ENCODE measurements at places on chromosomes 3 and 15.

GRCh38 chr15:31501536-31502157 is 175.0 kb downstream of the KLF13 start:
- DNase-seq = no peak

GRCh38 chr3:18989237-18989795 is 159.0 kb upstream of the KCNH8 start:
- no peak for DNase-seq

GRCh38 chr3:60659098-60659497 is 592.2 kb downstream of the FHIT start:
- no peak for DNase-seq

DNA sequence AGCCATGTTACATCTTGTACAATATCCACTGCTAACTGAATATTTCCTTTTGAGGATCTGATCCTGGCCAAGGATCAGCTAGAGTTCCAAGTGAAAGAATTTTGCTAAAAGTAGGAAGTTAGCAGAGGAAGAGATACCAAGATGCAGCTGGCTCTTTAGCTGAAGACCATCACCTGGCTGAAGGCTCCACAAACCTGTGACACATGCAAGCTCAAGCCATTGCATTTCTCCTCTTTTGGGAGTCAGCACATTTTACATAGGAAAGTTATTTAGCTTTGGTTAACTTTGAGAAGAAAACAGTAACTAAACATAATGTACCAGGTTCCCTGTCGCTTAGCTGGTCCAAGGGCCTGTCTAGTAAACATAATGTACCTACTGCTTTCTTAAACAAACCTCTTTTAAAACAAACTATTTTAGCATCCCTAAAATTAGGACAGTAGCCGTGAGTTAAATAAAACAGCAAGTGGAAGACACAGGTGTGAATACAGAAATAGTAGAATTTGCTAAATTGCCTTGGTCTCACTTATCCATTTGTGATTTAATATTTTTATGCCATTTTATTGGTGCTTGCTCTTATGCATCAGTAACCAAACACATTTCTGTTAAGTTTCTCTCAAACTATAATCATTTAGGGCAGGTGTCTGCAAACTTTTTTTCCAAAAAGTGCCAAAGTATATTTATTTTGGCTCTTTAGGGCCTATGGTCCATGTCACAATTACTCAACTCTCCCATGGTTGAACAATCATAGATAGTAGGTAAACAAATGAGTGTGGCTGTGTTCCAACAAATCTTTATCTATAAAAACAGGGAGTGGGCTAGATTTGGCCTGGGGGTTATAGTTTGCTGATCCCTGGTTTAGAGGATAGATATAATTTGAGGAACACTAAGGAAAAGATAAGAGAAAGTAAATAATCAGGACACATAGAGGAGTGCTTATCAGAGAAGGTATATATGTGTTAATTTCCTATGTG is 11.2 kb downstream of the GCSAM start:
- no peak for DNase-seq

DNA sequence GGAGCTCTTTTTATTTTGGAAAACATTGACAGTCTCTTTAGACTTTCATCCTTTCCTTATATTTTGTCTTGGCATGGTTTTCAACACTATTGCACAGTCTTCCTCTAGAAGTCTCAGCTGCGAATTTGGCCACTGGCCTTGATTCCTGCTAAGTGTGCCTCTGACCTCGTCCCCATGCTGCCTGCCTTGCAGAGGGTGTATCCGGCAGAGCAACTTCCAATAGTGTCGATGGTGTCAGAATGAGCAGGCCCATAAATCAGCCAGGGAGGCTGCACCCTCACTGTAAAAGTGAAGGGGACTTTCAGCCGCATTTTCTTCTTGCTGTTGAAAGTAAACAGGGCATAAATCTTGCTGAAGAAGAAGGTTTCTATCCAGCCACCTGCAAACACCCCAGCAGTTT is 336.7 kb upstream of the TRIM42 start:
- peak; percentile 26 for DNase-seq

DNA sequence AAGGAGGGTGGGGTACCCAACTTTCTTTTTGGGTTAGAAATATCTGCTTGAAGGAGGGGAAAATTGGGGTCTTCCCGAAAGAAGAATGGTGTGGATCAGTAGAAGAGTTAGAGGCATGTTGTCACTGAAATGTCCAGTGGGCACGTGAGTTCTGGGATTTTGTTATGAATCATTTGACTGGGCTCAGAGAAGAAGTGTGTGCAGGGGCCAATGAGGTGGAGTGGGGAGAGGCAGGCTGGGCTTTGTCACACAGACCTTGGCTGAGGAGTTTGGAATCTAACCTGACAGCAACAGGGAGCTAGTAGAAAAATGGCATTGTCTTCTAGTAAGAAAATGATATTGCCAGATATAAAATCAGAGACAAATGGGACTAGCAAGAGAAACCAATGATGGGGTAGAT is 436.8 kb downstream of the MFSD1 start:
- DNase-seq = no peak

GRCh38 chr3:67947808-67948508 is 293.5 kb upstream of the SUCLG2 start:
- DNase-seq = peak; percentile 5

- DNase-seq = peak; percentile 66
Observed at GRCh38 chr3:195895078-195895860, 13.1 kb downstream of the TNK2 start.

- DNase-seq = no peak
Observed at GRCh38 chr3:151843275-151843674, 29.4 kb downstream of the AADAC start.

DNA sequence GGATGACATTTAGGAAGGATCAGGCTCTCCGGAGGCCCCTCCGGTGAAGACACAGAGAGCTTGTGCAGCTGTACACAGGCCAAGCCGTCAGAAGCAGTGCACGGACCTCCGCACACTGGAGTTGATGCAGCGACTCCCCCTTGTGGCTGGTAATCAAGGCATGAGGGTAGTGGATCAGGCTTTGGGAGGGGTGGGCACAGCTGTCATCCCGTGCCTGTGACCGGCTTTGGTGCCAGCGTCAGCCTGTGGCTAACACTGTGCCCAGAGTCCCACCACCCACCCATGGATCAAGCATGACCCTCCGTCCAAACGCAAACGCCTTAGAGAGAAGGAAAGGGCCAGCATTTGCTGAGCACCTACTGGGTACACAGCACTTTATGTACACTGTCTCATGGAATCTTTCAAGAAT is 8.2 kb upstream of the GRIP2 start:
- DNase-seq = peak; percentile 82

DNA sequence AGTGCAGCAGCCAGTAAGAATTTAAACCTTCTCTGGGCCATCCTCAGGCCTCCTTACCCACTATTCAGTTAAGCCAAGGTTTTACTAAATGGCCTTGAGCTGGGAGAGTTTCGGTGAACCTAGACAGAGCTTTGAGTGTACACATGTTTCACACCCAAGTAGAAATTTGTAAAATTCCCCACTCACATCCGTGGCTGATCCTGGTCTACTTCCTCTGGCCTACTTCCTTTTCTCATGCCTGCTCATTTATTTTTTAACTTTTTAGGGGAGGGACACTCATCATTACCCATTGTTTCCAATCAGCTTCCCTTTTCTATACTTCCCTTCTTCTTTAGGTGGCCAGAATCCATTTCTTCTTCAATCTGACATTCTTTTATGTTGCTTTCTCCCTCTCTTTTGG is 7.6 kb downstream of the CX3CR1 start:
- no peak for DNase-seq

GRCh38 chr3:25789596-25790556 is at the start of gene OXSM:
Gene OXSM (plus strand): TSS chr3:25790090. CDS start chr3:25791021, 931 bp downstream.
- peak; percentile 95 for DNase-seq

GRCh38 chr3:35680866-35681650 is 41.7 kb downstream of the ARPP21 start:
- no peak for DNase-seq

GRCh38 chr3:174202561-174202960 is 656.6 kb upstream of the NAALADL2 start:
- DNase-seq = no peak

DNA sequence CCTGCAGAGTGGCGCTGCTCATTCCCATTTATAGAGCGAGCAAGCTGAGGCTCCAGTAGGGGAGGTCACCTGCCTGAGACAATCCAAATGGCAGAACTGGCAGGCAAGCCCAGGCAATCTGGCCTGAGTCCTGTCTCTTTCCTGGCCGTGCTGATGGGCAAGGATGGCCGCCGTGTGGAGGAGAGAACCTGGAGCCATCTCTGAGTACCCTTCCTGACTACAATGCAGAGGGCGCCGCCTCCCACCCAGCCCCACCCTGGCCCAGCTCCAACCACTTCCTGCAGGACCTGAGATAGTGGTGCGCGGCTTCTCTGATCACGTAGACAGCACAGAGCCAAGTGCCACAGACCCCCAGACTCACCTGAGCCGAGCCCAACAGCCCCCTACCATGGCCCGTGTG is 7.0 kb downstream of the TLR9 start:
- no peak for DNase-seq

DNA sequence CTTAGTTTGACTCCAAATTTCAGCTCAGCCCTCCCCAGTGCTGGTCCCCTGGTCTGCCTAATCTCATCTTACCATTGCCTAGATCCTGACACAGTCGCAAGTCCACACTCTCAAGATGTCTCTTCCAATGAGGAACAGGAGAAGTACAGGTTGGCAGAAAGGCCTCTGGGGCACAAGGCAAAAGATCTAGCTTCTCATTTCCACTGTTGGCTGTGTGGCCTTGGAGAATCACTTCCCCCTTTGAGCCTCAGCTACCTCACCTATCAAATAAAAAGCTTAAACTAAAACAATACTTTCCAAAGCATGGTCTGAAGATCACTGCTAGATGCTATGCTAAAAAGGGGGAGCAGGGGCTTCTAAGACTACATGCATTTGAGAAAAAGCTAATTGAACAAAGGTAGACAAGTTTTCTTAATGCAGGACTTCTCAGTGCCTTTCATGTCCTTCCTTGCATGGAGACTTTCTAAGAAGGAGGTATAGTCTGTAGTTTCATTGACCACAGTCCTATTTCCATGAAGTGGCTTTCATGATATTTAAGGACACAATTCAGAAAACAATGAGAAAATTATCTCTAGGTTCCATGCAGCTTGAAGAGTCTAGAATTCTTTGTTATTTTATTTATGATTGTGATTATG is 118.0 kb upstream of the RAD18 start:
- DNase-seq = no peak

DNA sequence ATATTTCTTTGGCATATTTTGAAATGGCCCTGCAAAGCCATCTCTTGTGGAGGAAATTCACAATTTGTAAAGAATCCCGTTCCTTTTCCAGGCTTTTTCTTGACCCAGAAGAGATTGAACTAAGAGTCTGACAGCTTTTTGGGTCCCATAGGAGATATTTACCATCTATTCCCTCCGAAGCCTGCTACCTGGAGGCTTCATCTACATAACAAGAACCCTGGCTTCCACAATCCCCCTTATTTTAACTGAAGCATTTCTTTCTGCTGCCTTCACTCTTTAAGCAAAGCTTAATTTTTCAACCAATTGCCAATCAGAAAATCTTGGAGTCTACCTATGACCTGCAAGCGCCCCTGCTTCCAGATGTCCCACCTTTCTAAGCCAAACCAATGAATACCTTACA is 248.1 kb upstream of the GADL1 start:
- DNase-seq = no peak

DNA sequence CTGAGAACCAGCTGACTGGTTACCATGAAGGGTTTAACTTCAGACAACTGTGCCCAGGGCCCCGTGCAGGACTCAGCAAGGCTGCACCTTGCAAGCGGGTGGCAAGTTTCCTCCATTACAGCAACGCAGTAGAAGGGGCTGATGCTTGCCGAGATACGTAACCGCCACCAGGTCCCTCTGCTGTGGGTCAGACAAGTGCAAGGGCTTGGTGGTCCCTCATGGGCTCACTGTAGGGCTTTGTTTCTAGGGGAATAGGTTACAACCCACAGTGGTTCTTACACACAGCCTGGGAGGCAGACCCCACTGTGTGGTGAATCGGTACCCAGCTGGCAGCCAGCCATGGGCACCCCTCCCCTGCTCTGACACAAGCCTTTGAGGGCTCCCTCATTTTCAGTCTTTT is 15.5 kb upstream of the SNRPA1 start:
- no peak for DNase-seq

DNA sequence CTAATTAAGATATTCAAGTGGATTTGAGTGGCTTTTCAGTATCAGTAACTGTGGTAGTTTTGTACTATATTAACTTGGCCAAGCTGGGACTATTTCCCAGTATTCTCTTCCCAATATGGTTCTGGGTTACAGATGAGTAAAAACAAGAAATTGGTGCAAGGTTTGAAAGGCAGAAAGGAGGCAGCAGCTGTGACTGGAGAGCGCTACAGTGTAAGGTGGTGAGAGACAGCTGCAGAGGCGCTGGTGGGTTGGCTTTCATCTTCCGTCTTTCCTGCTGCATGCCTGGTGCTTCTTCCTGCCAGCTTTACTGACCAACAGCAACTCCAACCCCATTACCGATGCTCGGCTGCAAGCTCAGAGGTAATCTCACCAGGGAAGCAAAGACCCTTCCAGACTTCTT is 9.8 kb downstream of the DPH3 start:
- no peak for DNase-seq

- no peak for DNase-seq
Observed at GRCh38 chr3:106745344-106746168, 631.7 kb upstream of the CCDC54 start.

DNA sequence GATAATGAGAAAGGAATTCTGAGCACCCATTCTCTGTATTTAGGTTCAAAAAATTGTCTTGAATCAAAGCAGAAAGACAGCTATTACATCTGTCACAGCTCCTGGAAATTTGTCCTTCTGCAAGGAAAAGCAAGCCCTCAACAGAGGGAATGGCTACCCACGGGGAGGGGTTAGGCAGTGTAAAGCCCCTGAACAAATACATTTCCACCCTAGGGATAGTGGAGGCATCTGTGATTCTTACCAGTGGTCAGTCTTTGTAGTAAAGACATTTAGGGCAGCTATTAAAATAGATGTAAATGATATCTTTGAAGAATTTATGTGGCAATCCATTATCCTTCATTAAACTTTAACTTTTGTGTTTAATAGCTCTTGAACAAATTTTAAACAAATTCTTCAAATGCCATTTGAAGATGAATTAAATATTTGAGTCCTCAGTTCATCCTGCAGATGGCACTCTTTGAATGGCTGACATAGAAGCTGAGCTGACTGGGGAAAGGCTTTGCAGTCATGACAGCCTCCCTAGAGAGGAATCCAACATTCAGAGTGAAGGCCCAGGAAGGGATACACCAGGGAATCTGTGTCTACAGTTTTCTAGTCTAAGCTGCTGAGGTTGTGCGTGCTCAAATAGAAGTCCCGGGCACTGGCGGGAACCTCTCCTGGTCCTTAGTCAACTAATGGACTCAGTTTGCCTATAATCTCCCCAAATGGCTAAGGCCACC is 359.7 kb upstream of the ROPN1 start:
- peak; percentile 62 for DNase-seq

GRCh38 chr3:176964661-176965060 is 232.6 kb downstream of the TBL1XR1 start:
- DNase-seq = no peak

DNA sequence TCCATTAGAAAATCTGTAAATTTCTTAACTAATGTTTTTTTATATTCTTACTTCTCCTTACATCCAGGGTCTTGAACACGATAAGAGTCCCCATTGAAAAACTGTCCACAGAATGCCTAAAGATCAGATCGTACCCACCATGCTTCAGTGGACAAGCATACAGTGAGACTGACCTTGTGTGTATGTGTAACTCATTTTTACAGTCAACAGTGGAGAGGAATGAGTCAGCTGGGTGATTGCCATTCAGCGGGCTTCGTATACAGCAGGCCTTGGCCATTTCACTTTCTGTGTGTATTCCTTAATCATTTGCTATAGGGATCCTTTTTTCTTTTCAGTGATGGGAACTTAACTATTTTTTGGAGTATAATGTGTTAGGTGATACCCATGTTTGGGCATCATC is 10.6 kb downstream of the PARP14 start:
- DNase-seq = no peak
